ENCODE measurements at places on chromosomes 3 and 15.

- DNase-seq = no peak
Measured at GRCh38 chr3:25293736-25294135, 134.3 kb upstream of the RARB start.

DNA sequence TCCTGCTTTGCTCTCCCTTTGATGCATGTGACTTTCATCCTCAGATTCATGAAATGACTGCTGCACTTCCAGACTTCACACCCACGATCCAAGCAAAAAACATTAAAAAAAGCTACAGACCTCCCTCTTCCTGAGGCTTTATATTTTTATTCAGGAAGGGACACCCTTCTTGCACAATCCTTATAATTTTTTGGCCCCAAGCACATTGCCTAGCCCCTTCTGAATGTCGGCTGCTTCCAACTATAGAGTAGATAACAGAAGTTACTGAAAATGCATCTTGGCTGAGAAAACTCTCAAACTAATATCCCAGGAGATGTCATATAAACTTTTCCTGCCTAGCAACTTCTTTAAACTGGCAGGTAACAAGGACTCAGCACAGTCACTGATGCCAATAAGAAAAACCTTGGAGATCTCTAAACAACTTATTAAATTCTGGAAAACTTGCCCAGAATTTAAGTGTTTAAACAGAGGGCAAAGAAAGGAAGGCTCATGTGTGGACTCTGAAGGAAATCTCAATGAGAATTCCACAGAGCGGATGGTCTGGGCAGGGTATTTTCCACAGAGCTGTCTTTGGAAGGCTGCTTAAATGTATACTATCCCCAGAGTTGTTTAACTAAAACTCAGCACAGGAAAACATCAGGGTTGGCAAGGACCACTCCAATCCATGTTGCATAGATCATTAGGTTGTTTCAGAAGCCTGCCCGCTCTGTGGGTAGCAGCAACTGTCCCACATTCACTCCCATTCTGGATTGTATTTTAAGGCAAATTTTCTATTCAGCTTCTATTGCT, 746.8 kb upstream of the LMCD1 start:
- no peak for DNase-seq

DNA sequence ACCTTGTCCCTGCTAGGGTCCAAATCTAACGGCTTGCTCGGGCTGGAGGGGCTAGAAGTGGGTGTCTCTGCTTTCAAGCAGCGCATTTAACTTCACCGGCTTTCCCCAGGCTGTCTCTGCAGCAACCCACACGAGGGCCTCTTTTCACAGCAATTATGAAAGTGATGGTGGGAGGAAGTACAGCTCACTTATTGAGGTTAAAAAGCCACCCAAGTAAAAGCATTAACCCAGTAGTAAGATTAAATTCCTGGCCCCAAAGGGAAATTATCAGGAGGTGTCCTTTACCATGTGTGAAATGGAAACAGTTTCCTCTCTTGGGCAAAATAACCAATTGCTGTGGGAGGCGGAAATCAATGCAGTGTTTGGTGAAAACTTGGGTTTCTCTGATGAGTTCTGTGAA, 41.1 kb downstream of the NGRN start:
- DNase-seq = no peak

GRCh38 chr3:103134023-103134724, 699.4 kb downstream of the ZPLD1 start:
- no peak for DNase-seq

- no peak for DNase-seq
Measured at GRCh38 chr15:44698641-44699040, 12.5 kb downstream of the PATL2 start.

GRCh38 chr15:29233566-29233965, 36.1 kb downstream of the NSMCE3 start:
- no peak for DNase-seq

Data from iPS DF 19.7 (cell line).